ENCODE measurements at places on chromosomes 7 and 10.

DNA sequence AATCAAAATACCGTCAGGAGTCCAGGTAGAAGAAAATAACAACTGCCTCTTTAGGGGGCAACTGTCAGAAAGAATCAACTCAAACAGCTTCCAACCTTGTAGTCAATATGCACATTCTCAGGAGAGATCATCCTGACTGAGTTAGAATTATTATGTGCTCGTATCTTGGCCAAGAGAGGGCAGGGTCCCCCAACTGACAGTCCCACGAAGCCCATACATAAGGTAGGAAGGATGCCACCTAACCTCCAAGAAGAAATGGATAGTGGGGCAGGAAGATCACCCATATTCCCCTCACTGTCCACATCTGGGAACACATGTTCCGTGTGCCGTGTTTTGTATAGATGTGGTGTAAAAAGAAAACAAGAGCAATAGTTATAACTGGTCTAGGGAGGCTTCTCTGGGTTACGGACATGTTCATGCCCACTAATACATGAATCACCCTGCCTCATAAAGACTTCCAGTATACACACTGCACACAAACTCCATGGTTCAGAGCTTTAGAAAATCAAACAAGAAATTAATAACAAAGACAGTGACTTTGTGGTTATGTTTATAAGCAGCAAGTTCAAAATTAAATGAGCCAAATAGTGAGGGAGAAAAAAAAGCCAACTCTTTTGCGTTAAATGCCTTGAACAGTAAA lies 295.6 kb downstream of the FGFR2 start:
- H3K27me3 ChIP-seq: no peaks in the 10 kb centered on the region
- H3K27ac ChIP-seq: no peak overlapping the region
- DNase-seq: no peak
- H3K4me3 ChIP-seq: no peak overlapping the region
- no peaks in the 10 kb centered on the region for H3K36me3 ChIP-seq
- no peaks in the 10 kb centered on the region for H3K4me1 ChIP-seq

GRCh38 chr10:127908106-127908958 lies 1.4 kb downstream of the PTPRE start:
- no peaks in the 10 kb centered on the region for H3K36me3 ChIP-seq
- H3K4me1 ChIP-seq: peaks cover 6% of the 10 kb centered on the region
- no peak for DNase-seq
- no peak overlapping the region for H3K27ac ChIP-seq

- H3K36me3 ChIP-seq: peaks cover 41% of the 10 kb centered on the region
- H3K4me3 ChIP-seq: no peak overlapping the region
These were observed 41.5 kb downstream of the CYP17A1 start for GRCh38 chr10:102795453-102796406.

GRCh38 chr10:6202684-6203330 lies at the start of gene PFKFB3:
Gene PFKFB3 (plus strand): TSS chr10:6202932. CDS start chr10:6203261, 329 bp downstream.
- peak; percentile 89 for DNase-seq
- H3K4me3 ChIP-seq: peak within 1 kb of the TSS; percentile 67
- no peaks in the 10 kb centered on the region for H3K27me3 ChIP-seq
- no peaks in the 10 kb centered on the region for H3K36me3 ChIP-seq

DNA sequence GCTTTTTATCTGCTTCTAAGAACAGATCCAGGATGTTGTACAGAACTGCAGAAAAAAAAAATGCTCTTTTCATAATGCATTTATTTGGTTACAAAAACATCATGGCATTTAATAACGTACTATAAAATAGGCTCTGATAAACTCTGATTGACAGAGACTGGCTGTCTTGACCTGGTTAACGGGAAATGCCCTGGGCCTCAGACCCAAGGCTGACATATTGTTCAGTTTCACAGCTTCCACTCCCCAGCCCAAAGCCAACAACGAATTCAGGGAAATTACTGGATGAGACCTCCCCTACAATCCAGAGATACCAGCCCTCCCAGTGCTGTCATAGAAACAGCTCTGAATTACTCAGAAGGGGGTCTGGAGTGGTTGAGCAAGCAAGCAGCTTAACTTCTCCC lies 260.1 kb downstream of the CREB5 start:
- no peaks in the 10 kb centered on the region for H3K36me3 ChIP-seq
- no peak for DNase-seq
- no peaks in the 10 kb centered on the region for H3K27me3 ChIP-seq
- no peak overlapping the region for H3K27ac ChIP-seq

DNA sequence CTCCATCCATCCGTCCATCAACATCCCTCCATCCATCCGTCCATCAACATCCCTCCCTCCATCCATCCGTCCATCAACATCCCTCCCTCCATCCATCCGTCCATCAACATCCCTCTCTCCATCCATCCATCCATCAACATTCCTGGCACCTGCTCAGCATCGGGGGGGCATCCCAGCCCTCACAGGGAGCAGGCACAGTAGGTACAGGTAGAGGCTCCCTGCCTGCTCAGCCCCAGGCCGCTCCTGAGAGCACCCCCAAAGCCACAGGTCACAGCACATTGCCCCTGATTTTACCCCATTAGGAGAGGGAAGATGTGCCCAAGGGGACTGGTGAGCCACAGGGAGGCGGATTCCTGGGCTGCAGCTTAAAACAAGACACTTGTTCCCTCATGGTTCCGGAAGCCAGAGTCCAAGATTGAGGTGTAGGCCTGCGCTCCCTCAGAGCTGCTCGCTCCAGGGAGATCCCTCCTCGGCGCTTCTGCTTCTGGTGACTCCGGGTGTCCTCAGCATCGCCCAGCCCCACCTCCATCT lies 21.1 kb upstream of the CFAP46 start:
- H3K4me1 ChIP-seq: peaks cover 10% of the 10 kb centered on the region
- no peak overlapping the region for H3K27ac ChIP-seq
- no peaks in the 10 kb centered on the region for H3K36me3 ChIP-seq
- no peak for DNase-seq
- H3K4me3 ChIP-seq: no peak overlapping the region

DNA sequence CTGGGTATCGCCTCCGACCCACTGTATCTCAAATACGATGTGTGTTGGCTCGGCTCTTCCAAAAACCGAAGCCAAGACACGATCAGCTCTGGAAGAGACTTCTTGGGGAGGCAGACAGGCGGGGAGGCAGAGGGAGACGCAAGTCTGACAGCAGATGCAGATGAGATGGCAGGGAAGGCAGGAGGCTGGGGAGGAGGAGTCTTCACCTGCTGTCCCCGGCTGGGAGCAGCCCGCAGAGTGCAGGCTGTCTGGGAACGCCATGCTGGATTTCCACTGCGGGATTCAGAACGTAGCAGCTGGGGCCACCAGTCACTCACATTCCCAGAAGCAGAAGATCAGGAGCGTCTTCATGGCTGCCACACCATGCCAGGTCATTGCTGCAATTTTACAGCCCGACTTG lies 29.4 kb downstream of the CTBP2 start:
- no peak overlapping the region for H3K4me3 ChIP-seq
- H3K4me1 ChIP-seq: no peaks in the 10 kb centered on the region
- no peaks in the 10 kb centered on the region for H3K36me3 ChIP-seq
- H3K27me3 ChIP-seq: no peaks in the 10 kb centered on the region
- H3K27ac ChIP-seq: no peak overlapping the region

DNA sequence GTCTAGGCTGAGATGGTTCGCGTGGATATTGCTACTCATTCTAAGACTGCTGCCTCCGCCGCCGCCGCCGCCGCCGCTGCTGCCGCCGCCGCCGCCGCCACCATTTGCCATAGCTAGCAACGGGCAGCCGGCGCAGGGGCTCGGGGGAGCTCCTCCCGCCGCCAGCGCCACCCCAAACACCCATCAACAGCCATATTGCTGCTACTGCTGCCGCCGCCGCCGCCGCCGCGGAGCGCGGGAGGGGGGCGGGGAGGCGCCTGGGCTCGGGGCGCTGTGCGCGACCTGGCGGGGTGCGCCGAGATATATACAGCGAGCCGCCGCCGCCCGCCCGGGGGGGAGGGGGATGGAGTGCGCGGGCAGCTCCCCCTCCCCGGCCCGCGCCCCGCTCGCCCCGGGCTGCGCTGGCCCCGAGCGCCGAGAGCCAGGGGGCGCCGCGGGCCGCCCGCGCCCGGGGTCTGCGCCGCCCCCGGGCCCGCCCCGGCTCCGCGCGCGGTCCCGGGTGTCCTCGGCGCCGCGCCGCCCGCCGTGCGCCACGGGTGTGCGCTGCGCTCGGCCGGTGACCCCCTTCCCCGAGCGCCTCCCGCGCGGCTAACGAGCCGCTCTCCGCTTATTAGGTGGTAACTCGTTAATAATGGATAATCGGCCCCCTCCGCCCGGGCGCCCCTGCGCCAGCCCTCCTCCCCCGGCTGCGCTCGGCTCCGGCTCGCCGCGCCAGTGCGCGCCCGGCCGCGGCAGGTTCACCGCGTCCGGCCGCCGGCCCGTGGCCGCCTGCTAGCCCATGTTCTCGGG lies at the start of gene KCNMA1:
KCNMA1 (minus strand) TSS at position 277 of the 789 bp plus-strand sequence.
- peaks cover 2% of the 10 kb centered on the region for H3K4me1 ChIP-seq
- H3K27me3 ChIP-seq: peaks cover 59% of the 10 kb centered on the region
- H3K4me3 ChIP-seq: no peak within 1 kb of the TSS
- H3K27ac ChIP-seq: no peak within 1 kb of the TSS
- DNase-seq: no peak

All from CD4-positive, alpha-beta T cell (primary cell).